Effector CD4-positive, alpha-beta T cell (primary cell): ENCODE measurements at places on chromosomes 2 and 18.

DNA sequence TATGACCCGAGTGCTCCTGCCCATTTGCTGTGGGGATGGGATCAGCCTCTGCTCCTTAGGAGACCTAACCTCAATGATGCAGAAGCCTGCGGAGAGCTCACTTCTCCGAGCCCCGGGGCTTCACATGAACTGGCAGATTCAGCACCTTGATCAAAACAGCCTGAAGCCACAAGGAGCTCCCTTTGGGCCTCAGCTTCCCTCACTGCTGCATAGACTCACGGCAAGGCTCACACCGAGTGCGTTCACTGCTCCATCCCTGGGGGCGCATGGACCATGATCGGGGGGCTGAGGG lies 33.0 kb downstream of the CRACDL start:
- no peak for DNase-seq

- no peak for DNase-seq
Measured at GRCh38 chr2:95347681-95348608, 50.8 kb downstream of the KCNIP3 start.

DNA sequence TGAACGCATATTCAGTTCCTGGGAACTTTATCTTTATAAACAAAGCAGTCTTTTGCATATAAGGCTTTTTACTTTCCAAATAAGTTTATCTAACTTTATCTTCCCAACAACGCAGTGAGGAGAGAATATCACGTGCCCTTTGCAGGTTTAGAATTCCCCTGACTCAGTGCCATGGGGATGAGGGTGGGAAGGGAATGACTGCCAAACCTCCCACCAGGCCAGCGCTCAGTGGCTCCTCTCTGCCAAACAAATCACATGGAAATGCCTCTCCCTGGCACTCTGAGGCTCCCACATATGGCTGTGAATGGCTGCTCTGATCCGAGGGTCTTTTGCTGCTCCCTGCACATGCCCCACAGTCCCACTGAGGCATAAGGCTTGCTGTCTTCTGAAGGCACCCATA lies 158.3 kb downstream of the DNAH6 start:
- DNase-seq: no peak

DNA sequence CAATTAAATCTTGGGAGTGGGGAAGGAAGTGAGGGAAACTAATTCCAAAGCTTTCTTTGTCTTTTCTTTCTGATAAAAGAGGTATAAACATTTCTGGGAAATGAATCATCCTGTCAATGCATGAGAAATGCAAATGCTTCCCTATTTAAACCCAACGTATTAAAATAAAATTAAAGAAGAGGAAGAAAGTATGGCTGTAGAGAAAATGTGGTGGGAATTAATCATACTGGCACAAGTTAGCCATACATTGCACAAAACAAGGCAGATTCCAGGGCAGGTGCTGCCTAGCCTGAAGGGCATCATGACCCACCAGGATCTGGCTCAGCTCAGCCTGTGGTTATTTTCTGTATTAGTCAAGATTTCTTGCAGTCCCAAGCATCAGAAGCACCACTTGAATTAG lies 338.0 kb downstream of the NYAP2 start:
- no peak for DNase-seq

- DNase-seq: no peak
Measured at GRCh38 chr18:62365420-62365819, 40.3 kb downstream of the TNFRSF11A start.

DNA sequence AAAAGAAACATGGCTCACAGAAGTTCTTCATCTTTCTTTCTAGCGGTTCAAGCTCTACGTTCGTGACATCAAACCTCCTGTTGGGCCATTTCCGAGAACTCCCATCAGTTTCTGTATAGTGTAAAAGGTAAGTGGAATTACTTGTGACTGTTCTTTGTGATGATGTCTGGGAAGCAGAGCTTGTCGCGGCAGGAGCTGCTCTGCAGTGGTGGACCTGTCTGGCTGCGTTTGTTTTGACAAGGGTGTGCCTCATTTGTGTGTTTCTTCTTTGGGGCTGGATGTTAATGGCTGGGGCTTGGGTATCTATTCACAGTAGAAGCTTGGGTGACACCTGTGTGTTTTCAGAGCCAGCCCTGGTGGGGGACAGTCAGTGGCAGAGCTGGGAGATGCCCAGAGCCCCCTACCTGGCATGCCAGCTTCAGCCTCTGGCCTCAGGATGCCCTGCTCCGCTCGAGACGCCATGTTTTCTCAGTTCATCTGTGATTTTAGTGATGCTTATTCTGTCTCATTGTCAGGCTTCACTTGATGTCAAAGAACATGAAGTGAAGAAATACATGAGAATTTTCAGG lies 59.6 kb downstream of the LDLRAD4 start:
- DNase-seq: no peak

- DNase-seq: no peak
Measured at GRCh38 chr2:59266453-59266852, 1025.3 kb upstream of the FANCL start.

GRCh38 chr2:177753682-177754491 lies 318.7 kb downstream of the PDE11A start:
- no peak for DNase-seq

DNA sequence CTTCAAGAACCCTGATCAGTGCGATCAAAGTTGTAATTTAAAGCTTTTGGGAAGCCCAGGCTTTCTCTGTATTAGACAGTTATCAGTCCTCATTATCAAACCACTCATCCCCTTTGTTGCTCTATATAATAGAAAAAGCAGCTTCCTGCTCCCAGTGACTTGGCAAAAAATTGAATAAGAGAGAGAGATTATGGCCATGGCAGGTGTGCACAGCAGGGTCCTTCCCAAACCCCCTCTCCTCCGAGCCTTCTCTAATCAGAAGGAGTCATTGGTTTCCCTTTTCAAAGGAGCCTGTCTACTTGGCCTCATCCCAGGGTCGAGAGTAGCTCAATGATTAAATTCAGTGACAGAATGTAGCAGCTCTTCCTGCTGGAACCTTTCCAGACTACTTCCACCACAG lies 81.5 kb downstream of the SEMA4F start:
- DNase-seq: no peak

DNA sequence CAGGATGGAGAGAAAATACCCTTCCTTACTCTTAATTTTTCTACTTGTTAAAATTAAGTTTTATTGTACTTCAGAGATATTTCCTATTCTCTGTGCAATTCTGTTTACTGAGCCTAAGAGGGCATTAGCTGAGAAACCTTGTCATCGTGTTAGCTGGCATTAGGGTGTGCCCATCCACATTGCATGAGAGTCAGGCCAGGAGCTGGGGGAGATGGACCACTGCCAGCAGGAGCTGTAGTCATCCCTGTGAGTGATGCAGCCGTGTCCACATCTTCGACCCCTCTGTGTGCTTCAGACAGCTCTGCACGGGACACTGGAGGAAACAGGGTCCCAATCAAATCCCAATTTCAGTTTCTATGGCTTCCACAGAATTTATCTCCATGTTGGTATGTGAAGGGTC lies 34.2 kb downstream of the ABCA12 start:
- no peak for DNase-seq

GRCh38 chr2:113114996-113115395 lies 12.4 kb upstream of the IL1RN start:
- DNase-seq: no peak

DNA sequence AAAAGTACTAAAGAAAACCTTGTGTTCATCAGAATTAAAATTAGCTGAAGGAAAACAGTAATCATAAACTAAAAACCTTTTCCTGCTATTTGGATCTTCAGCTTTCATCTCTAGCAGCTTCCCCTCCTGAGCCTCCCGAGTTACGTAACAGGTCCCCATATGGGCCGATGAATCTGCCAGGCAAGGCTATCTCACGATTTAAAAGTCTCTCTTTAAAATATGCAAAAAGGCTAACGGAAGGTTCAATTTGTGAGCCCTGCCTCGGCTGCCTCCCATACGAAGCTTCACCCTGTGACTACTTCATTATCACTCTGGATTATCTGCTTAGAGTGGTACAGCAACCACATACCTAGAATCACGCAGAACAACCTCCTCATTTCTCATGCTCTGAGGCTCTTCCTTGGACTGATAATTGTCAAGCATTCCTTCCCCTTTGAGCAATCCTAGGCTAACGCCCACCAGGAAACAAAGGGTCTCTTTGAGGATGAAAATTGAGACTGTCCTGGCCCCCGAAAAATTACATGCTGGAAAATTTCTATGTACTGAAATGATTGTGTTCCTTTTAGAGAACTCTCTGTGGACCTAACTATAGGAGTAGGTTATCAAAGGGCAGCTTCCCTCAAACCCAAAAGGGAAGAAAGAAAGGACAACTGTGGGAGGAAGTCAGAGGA lies 147.4 kb downstream of the ZEB2 start:
- no peak for DNase-seq

DNA sequence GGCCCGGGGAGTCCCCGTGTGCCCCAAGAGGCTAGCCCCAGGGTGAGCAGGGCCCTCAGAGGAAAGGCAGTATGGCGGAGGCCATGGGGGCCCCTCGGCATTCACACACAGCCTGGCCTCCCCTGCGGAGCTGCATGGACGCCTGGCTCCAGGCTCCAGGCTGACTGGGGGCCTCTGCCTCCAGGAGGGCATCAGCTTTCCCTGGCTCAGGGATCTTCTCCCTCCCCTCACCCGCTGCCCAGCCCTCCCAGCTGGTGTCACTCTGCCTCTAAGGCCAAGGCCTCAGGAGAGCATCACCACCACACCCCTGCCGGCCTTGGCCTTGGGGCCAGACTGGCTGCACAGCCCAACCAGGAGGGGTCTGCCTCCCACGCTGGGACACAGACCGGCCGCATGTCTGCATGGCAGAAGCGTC lies 16.9 kb upstream of the FAHD2A start:
- no peak for DNase-seq

DNA sequence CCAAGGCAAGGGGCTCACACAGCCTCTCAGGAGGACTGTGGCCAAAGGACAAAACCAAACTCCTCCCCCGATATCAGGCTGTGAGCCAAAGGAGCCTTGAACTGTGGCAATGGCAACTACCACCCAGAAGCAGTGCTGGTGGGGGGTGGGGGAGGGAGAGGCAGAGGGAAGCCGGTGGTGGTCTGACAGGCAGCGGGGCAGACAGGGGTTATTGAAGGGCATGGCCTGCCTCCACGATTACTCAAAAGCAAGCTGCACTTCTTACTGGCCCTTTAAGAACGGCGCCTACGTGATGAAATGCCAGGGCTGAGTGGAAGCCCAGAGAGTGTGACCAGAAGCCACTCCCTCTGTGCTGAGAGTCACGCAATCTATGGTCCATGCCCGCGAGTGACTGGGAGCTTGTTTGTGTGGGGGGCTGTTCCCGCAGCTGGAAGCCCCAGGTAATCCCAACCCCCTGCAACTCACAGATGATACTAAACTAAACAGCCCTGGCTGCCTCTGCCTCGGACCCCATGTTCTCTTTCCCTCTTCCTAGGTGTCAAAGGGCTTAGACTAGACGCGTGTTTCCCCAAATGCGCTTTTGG lies 128.2 kb upstream of the CXCR4 start:
- no peak for DNase-seq
